Cardiac septum (tissue), 1 donor: ENCODE measurements at places on chromosomes 7 and 10. TPM values are rescaled to one million over a fixed set of nuclear protein-coding genes. Genes with fewer than 3 reads are reported as not detected.

Gene NANOS1
- 10.3 TPM for total RNA-seq

Gene GPR146
- total RNA-seq: 12.6 TPM

Gene KIAA1549
- 1.4 TPM for total RNA-seq

Gene FKBP9
- total RNA-seq: 137 TPM

Gene EBF3
- 5.8 TPM for total RNA-seq

Gene ZNF365
- 1.2 TPM for total RNA-seq

Gene ATAD1
- 92.0 TPM for total RNA-seq

Gene HMX2
- not detected for total RNA-seq

Gene LRRN3
- 0.40 TPM for total RNA-seq

Gene SLC13A1
- not detected for total RNA-seq

Gene GPR85
- total RNA-seq: 4.6 TPM

Gene ATXN7L1
- 5.5 TPM for total RNA-seq

Gene NT5C2
- 94.0 TPM for total RNA-seq

Gene SCIN
- not detected for total RNA-seq

Gene CAV1
- total RNA-seq: 311 TPM

Gene BTBD16
- total RNA-seq: not detected

Gene CYP3A5
- total RNA-seq: 0.13 TPM

Gene ZCWPW1
- 3.4 TPM for total RNA-seq

Gene H2BK1
- not detected for total RNA-seq

Gene XPNPEP1
- total RNA-seq: 43.5 TPM

Gene ENTPD1
- 14.7 TPM for total RNA-seq

Gene FZD1
- 23.1 TPM for total RNA-seq

Gene SORBS1
- 1,045 TPM for total RNA-seq

Gene TAS2R41
- total RNA-seq: not detected

Gene TRUB1
- total RNA-seq: 24.3 TPM

Gene KEL
- 0.57 TPM for total RNA-seq

Gene PLEKHS1
- not detected for total RNA-seq

Gene CREB3L2
- 30.1 TPM for total RNA-seq

Gene KCNH2
- total RNA-seq: 61.9 TPM

Gene IPMK
- total RNA-seq: 3.0 TPM

Gene CFAP70
- total RNA-seq: 1.4 TPM

Gene SPDYE1
- total RNA-seq: 0.13 TPM

Gene UTF1
- not detected for total RNA-seq

Gene HPSE2
- 0.16 TPM for total RNA-seq

Gene TNS3
- total RNA-seq: 29.0 TPM

Gene DTX2
- 11.5 TPM for total RNA-seq

Gene WNT8B
- total RNA-seq: not detected
